H54 (cell line): ENCODE measurements at places on chromosomes 16 and 17.

DNA sequence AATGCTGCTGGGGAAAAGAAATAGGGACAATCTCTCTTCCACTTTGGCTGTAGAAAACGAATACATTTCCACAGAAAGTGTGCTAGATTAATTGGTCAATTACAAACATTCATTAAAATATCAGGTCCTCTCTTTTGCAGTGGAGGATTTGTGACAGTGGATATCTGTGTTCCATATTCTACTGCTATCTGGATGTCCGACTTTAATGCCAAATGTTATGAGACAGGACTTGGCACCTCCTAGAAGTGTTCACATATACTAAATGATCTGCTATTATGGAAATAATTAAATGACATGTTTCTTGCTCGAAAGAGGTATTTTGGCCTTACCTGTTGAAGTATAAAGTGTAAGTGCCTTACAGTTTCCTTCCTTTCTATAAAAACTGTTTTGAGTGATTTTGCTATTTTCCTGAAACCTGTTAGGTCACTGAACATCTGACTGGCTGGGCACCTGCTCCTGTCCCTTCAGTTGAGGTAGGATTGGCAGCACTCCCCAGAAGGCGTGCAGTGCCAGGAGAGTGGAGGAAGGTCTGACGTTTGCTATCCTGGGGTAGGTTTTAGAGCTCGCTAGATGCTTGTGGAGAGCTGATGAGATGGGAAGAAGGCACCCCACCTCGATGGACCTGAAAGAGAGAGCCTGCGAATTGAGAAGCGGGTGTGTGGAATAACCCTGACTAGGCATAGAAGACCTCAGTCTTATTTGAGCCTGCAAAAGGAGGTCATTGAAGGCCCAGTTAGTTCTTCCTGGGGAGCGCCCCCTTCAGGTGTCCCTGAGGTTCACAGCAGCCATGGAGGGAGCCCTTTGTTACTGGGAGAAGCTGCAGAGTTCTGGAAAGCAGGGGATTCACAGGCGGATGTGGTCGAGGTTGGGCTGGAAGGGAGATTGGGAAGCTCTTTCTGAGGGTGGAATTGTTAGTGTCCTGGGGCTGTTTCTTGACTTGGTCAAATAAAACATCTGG, 159.4 kb upstream of the ZNF267 start:
- no peak for DNase-seq

DNA sequence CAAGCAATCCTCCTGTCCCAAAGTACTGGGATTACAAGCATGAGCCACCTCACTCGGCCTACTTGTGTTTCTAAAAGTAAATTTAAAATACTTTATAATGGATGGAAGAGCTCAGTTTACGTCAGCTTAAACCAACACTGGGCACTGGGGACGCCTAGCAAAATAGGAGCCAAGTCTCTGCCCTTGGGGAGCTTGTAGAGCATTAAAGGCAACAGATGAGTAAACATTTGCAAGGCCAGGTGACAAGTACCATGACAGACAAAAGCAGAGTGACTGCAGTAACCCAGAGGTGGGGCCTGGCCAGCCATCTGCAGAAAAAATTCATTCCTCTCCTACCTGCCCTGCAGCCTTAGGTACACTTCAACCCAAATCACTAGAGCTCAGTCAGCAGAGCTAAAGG, 12.1 kb upstream of the NLK start:
- DNase-seq, result no peak

GRCh38 chr17:17971431-17972125, 622 bp downstream of the TOM1L2 start:
- no peak for DNase-seq

- peak; percentile 68 for DNase-seq
Measured at GRCh38 chr16:48013491-48013901, 142.3 kb downstream of the ABCC12 start.

DNA sequence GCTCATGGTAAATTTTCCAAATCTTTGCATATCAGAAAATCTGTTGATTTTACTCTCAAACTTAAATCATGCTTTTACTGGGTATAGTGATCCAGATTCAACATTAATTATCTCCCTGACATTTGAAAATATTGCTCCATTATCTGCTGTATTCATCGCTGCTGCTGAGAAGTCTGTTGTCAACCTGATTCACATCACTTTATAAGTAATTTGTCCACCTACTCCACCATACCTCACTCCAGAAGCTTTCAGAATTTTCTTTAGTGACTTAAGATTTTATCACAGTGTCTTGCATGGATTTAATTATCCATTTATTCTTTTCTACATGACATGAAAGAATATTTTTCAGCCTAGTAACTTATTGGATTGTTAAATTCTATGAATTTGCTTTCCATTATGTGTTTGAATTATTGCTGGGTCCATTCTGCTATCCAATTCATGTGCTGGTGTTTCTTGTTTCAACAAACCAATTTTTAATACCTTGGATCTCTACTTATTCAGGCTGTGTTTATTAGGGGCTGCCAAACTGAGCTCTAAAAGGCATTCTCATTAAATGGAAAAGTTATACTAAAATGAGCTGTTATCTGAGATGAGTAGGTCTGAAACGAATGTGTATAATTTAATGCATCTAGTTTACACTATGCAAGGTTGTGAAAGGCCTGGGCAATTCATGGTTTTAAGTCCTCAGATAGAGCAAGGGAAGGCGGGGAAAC, 519.3 kb upstream of the CDH11 start:
- no peak for DNase-seq

DNA sequence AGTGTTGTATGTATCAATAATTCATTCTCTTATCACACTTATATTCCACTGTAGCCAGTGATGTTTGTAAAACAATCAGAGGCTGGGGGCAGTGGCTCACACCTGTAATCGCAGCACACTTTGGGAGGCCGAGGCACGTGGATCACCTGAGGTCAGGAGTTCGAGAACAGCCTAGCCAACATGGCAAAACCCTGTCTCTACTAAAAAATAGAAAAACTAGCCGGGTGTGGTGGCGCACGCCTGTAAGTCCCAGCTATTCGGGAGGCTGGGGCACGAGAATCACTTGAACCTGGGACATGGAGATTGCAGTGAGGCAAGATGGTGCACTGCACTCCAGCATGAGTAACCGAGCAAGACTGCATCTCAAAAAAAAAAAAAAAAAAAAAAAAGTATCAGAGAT, 217.0 kb downstream of the CPPED1 start:
- no peak for DNase-seq

GRCh38 chr16:62954144-62955032, 918.1 kb upstream of the CDH8 start:
- no peak for DNase-seq

- no peak for DNase-seq
Measured at GRCh38 chr16:11312718-11313492, 31.8 kb upstream of the PRM1 start.

- DNase-seq, result peak; percentile 77
Measured at GRCh38 chr16:4945560-4946502, 8.9 kb upstream of the PPL start.

- DNase-seq, result peak; percentile 98
Measured at GRCh38 chr17:45092911-45093430, 31.9 kb downstream of the NMT1 start.

- peak; percentile 80 for DNase-seq
Measured at GRCh38 chr16:14302031-14302398, 230.9 kb downstream of the MRTFB start.

GRCh38 chr16:89472711-89473075, 17.7 kb downstream of the ANKRD11 start:
- DNase-seq, result no peak

DNA sequence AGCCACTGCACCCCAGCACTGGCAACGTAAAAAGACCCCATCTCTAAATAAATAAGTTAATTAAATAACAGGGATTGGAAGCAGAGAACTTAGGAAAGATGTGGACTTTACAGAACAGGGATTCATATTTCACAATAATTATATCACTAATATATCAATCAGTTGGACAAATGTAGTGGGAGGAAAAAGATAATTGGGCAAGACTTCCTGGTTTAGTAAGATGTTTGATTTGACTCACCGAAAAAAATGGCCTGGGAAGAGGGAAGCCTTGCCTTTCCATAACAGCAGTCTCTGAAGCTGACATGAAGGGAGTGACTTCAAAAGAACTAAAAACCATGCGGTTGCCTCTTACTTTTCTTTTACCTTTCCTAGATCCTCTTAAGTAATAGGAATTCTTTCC, 15.2 kb upstream of the C17orf78 start:
- DNase-seq, result no peak

GRCh38 chr16:25013751-25014499, 1.2 kb downstream of the ARHGAP17 start:
- DNase-seq, result no peak

DNA sequence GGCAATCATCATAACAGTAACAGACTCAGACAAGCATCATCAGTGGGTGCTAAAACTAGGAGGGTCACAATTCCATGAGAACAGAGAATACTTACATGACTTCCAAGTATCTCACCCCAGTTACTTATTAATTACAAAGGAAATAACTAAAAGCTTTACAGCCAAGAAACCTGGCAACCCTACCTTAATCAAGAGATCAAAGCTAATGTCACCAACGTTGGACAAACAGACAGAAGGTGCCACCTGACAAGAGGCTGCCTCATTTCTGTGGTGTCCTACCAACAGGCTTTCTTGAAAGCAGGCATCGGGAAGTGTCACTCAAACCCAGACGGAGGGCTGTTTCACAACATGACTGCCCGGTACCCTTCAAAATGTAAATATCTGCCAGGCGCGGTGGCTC, 84.6 kb downstream of the RMI2 start:
- no peak for DNase-seq

- peak; percentile 87 for DNase-seq
Measured at GRCh38 chr17:78979780-78980623, at the start of gene LGALS3BP. Gene LGALS3BP, minus strand, starts transcription at chr17:78979923. Its CDS starts 2,732 bp downstream, at chr17:78977191.

GRCh38 chr16:50259334-50260205, 6.8 kb upstream of the ADCY7 start:
- DNase-seq, result no peak

DNA sequence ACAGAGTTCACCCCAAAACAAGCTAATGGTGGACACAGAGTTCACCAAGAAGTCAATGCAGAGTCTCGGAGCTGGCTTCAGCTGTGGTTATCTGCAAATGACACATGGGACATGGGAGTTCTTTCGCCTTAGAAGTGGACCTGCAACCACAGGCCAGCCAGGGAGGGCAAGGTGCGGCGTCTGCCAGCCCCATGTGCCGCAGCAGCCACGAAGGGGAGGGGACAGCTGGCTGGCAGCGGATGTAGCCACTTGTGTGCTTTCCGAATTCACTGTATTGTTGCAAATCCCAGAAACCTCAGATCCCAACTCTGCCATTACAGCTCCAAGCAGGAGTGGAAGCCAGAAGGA, 24.8 kb downstream of the LMF1 start:
- no peak for DNase-seq

- no peak for DNase-seq
Measured at GRCh38 chr17:82016875-82017459, 5.7 kb downstream of the CENPX start.

GRCh38 chr16:72214821-72215220, 42.9 kb upstream of the PMFBP1 start:
- DNase-seq, result no peak

- DNase-seq, result no peak
Measured at GRCh38 chr16:89621698-89622409, 8.4 kb downstream of the DPEP1 start.

DNA sequence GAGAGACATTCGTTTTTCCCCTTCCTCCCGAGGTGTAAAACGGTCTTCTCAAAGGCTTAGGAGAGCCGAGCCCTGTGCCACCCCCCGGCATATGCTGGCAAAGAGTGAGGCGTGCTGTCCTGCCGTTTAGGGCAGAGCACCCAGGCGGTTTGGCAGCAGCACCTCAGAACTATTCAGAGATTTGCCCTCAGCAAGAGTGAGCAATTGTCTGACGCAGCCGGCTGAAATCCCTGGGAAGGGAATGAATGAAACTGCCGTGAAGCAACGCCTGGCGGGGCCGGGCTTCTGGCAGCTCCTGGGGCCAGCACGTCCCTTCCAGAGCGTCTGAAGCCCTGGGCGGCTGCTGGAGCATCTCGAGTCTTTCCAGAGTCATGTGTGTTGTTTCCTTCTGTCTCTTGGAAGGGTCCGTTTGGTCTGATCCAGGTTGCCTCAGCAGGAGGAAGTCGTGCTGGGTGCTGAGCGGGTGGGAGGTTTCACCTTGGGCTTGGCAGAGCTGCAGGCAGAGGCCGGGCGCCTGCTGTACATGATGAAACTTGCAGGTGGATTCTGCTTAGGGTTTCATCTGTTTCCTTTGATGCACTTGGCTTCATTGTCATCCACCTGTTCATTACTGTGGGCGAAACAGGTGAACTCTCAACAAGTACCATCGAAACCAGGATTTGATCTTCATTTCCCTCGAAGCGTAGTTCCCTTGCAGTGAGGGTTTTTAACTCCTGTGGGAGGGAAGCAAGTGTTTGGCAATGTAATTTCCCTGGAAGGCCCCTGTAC, 35.4 kb downstream of the TBCD start:
- no peak for DNase-seq

- DNase-seq, result no peak
Measured at GRCh38 chr16:24667244-24667764, 62.1 kb upstream of the TNRC6A start.

DNA sequence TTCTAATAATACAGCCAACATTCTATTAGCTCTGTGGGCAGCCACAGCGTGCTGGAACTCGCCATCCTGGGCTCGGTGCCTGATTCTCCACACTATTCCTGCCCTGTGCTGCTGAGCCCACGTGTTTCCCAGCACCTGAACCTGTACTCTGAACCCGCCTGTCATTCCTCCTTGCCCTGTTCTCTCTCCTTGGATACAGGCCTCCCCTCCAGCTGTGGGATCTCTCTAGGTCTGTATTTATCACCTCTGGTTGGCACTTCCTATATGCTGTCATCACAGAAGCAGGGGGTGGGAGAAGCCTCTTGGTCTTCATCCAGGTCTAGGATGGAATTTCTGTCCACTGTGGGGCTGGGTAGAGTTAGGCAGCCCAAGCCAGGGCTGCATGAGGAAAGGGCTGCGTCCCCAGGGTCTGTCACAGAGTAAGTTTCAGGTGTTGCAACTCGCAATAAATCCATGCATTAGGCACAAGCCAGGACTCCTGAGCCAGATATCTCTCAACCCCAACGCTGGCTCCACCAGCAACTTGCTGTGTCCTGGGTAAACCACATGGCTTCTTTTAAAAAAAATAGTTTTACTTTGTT, 56.0 kb downstream of the ABAT start:
- no peak for DNase-seq

- DNase-seq, result no peak
Measured at GRCh38 chr16:49466529-49466831, 92.9 kb downstream of the C16orf78 start.

DNA sequence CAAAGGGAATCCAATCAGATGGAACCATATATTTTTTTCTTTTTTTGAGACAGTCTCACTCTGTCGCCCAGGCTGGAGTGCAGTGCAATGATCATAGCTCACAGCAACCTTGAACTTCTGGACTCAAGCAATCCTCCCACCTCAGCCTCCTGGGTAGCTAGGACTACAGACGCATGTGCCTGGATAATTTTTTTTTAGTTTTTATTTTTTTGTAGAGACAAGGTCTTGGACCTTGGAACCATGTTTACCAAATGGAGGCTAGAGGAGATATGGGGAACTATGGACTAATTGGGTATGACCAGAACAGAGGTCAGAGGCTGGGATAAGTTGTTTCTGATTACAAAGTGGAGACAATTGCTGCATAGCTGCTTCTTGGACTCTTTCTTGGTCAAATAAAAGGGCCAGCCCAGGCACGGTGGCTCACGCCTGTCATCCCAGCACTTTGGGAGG, 41.2 kb upstream of the ADCY9 start:
- no peak for DNase-seq

GRCh38 chr16:62225675-62226074, 189.4 kb upstream of the CDH8 start:
- DNase-seq, result peak; percentile 33
